Fibroblast of skin of left quadriceps (primary cell): ENCODE measurements at places on chromosomes 6 and 20.

GRCh38 chr20:62980970-62981369, 25.8 kb downstream of the BHLHE23 start:
- DNase-seq = no peak

DNA sequence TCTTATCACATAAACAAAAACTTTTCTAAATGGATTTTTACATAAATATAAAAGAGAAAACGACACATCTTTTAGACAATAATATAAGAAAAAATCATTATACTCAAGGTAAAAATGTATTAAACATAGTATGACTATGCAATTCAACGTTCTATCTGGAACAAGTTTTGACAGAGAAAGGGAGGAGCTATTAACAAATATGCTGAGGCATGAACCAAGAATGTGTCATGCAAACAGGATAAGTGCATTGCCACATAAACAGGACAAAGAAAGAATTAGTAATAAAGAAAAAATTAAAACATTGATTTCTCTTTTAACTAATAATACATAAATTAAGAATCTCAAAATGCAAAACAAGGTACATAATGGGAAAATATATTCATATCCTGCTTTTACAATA, 1353.4 kb upstream of the GJE1 start:
- DNase-seq = no peak

GRCh38 chr6:123380257-123380656, 256.5 kb downstream of the TRDN start:
- DNase-seq = no peak

- DNase-seq = peak; percentile 93
Measured at GRCh38 chr20:34955231-34956040, at the start of the genes GSS and MYH7B. GSS (minus strand) TSS chr20:34955806; CDS start chr20:34951852, 3,954 bp downstream. MYH7B (plus strand) TSS chr20:34955868; CDS start chr20:34978006, 22,138 bp downstream.
